ENCODE measurements at places on chromosomes 1 and 21.
A peak's percentile ranks its signal among the peaks of the same experiment; 100 is the strongest.

DNA sequence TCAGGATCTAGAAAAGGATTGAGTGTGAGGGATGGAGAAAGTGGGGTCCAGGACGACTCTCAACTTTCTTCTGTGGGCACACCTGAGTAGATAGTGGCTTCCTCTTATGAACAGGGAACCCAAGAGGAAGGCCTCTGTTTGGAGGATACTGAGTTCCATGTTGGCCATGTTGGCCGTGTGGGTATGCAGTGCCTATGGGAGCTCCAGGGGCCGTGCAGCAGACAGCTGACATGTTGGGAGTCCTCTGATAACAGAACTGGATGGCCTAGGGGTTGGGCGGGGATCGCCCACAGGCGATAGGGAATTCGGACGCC is 43.0 kb downstream of the TMEM53 start:
- DNase-seq, result no peak

DNA sequence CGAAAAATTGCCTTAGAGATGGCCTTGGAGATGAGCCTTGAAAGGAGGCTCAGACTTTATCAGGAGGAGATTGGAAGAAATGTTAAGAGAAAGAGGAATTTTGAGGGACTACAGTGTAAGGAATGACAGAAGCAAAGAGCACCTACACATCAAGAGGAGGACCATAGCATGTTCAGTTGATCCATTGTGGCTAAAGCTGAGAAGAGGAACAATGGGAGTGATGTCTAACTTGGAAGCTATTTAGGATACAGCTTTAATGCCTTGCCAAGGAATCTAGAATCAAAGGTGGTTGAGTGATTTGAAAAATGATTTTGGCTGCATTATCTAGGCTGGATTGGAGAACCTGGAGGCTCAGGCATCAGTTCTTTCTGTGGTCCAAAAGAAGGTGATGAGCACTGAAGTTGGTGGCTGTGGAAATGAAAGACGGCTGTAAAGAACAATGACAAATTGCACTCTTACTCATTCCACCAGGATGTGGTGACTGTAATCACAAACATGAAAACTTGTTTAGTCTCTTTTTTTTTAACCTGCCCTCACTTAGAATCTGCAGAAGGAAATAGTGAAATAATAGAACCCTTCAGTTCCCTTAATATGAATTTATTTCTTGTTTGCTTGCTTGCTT is 11.3 kb downstream of the FAM20B start:
- no peak for DNase-seq

DNA sequence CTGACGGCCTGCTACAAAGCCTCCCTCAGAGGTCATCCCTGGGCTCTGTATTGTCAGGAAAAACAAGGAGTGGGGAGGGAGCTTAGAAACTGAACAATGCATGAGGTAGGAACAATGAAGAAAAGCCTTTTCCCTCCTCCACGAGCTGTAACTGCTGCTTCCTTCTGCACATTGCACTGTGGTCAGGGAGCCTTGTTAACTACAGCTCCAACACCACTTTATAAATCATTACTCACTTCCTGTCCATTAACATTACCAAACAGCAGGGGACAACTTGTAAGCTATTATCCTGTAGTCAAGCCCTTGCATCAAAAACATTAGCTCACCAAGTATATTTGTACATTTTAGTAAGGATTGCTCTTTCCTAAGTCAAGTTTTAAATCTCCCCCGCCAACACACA is 336.0 kb upstream of the NR5A2 start:
- no peak for DNase-seq

DNA sequence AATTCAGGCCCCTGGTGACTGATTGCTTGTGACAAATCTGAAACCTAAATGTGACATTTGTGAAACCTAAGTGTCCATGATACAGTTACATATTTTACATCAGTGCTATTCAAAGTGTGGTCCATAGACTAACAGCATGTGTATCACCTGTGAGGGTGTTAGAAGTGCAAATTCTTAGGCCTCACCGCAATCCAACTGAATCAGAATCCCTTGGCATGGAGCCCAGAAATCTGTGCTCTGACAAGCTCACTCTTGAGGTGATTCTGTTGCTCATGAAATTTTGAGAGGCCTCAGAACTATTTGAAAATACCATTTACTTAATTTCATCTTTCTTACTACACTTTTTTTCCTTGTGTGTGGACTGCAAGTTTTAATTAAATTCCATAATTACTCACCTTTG is 587.9 kb downstream of the ADGRL2 start:
- no peak for DNase-seq

GRCh38 chr1:7346070-7346596 is 425.0 kb upstream of the VAMP3 start:
- DNase-seq, result no peak

DNA sequence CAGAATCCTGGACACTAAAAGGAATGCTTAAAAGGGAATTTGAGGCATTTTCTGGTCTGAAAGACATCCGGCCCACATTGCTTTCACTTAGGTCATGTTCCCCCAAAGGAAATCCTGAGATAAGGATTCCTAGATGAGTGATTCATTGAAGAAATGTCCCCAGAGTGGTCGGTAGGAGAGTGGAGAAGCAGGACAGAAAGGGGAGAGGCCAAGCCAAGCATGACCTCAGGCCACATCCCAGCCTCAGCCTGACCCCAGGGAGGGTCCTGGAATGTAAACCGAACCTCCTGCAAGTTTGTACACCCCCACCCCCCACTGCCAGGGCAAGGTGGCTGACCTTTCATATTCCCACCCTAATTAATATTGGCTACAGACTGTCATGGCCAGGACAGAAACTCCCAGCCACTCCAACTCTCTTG is 16.6 kb downstream of the HIVEP3 start:
- DNase-seq, result peak; percentile 36

GRCh38 chr1:234957330-234958065 is 171.1 kb downstream of the TOMM20 start:
- peak; percentile 78 for DNase-seq

DNA sequence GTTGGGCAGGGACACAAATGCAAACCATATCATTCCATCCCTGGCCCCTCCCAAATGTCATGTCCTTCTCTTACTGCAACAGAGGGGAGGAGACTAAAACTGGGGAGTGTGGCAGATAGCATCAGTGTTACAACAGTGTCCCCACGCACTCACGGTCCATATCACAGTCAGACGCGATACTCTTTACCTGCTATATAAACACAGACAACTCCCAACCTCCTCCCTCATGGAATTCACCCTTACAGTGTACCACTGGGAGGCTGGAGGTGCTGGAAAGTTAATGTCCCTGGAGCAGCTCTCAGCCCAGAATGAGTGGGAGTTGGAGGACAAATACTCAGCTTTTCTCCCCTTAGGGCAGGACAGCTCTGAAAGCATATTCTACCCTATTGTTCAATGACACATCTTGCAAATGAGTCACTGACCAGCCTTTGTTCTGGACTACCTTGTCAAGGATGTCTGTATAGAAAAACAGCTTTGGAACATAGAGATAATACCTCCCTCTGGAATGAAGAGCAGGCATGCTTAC is 445.9 kb downstream of the SETD4 start:
- no peak for DNase-seq

- DNase-seq, result no peak
Measured at GRCh38 chr1:65232461-65232990, 76.8 kb upstream of the DNAJC6 start.

DNA sequence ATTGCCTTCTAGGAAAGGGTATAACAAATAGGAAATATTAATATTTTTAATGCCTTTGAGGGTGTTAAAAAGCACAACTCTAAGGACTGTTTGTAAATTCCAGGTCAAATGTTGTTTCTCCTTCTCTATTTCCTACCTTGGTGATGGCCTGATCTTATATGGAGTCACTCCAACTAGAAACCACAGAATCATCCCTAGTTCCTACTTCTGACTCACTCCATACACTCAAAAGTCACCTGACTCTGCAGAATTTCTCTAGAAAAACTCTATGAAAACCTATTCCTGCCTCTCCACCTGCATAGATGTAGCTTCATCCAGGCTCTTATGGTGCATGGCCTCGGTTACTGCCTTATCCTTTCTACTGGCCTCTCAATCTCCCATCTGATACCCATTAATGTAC is 14.5 kb downstream of the RGS4 start:
- no peak for DNase-seq

DNA sequence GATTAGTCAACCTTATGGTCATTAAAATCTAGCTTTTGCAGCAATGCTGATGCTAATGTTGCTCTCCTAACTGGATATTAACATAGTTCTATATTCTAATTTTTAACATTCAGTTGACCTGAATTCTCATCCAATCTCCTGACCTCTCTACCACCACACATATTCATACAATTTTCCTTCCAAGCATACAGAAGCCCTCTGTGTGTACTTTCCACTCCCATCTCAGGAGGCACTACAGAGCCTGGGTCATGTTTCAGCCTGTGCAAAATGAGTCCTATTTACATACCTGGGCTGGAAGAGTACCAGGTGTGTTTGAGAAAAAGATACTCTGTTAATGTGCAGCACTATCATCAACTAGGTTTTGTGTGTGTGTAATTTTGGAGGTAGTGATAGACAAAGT is 486.3 kb downstream of the NEGR1 start:
- no peak for DNase-seq

DNA sequence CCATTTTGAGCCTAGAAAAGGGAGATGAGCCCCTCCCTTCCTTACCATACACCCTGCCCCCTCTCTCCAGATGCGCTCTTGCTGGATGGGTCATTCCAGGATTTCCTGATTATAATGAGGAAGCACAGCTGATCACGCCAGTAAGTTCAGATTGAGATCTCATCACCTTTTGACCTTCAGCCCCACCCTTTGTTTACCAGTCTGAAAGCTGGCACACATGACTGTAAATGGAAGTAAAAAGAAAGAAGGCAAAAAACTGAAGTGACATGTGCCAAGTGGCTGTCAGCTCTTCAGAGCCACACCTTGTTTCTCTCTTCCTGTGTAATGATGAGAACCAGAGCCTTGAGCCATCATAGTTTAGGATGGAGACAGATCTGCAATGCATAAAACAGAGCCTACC is 27.9 kb downstream of the S1PR1 start:
- DNase-seq, result no peak

GRCh38 chr21:31612894-31613785 is 46.4 kb upstream of the SOD1 start:
- no peak for DNase-seq

GRCh38 chr1:218479436-218480115 is 134.4 kb downstream of the TGFB2 start:
- peak; percentile 61 for DNase-seq

DNA sequence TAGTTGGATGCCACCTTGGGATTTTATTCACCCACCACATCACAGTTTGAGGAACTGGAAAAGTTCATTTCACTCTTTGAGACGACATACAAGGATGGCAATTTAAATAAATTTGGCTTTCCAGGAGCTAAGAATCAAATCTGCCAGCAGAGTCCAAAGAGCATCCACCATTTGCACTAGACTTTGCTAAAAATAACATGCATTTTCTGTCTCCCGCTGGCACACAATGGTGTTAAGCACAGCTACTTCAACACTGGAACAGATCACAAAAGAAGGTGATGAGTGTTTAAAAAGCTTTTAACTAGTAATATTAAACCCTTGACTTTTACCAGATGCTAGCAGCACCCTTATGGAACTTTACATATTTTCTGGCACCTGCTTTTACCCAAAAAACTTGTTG is 44.6 kb downstream of the MAEL start:
- no peak for DNase-seq

GRCh38 chr21:44996096-44996495 is 56.3 kb downstream of the SLX9 start:
- no peak for DNase-seq

GRCh38 chr21:33761441-33762036 is 119.2 kb downstream of the ITSN1 start:
- DNase-seq, result peak; percentile 95

- no peak for DNase-seq
Measured at GRCh38 chr1:67313934-67314671, 6.4 kb downstream of the IL12RB2 start.

GRCh38 chr1:20494609-20495311 is 8.8 kb upstream of the CAMK2N1 start:
- DNase-seq, result peak; percentile 72

- no peak for DNase-seq
Measured at GRCh38 chr1:54465351-54465811, 59.2 kb upstream of the SSBP3 start.

DNA sequence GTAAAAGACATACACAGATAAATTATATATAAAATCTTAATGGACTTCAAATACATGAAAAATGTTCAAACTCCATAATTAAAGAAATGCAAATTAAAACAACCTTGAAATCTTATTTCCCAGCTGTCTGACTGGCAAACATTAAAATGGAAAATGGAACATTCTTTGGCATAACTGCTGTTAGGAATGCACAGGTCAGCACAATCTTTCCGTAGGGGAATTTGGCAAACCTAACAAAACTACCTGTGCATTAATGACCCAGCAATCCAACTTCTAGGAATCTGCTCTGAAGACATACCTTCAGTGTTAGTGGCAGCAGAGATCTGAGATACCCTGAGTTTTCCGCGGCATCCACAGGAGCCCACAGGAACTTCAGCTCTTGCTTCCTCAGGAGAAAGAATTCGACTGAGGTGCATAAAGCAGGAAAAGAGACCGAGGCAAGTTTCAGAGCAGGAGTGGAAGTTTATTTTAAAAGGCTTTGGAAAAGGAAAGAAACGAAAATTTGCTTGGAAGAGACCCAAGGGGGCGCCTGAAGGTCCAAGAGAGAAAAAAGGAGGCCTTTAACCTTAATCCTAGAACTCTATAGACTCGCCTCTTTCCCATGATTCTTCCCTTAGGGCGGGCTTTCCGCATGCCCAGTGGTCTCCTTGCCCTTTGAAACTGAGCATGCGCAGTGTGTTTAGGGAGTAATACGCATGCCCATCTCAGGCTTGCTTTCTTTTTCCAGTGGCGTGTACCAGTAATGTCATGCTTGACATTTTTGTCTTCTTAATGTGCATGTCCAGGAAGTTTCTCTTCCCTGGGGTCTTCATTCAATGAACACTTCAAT is 24.8 kb downstream of the LYPD8 start:
- no peak for DNase-seq

- peak; percentile 16 for DNase-seq
Measured at GRCh38 chr1:197924516-197925123, 7.4 kb downstream of the LHX9 start.

- no peak for DNase-seq
Measured at GRCh38 chr1:81990241-81990640, 189.5 kb downstream of the ADGRL2 start.

DNA sequence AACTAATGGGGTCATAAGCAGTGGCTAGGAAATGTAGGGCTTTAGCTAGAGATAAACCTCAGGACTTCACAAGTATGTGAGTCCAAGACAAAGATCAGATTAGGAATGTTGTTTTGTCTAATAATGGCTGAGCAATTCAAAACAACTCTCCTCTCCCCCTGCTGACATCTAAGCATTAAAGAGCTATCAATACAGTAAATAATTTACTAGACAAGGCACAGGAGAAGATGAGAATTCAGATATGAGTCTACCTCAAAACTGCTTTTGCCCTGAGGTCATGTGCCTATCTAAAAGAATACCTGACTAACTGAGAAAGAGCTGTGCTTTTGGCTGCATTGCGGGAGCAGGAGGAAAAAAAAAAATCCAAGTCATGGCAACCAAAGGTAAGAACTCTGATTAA is 86.8 kb downstream of the SPATA17 start:
- no peak for DNase-seq

- DNase-seq, result no peak
Measured at GRCh38 chr1:1780598-1781525, 2.6 kb upstream of the NADK start.

- DNase-seq, result no peak
Measured at GRCh38 chr1:182050481-182051448, 10.7 kb downstream of the ZNF648 start.

Measured in AG04450 (cell line).